ENCODE measurements at places on chromosomes 13 and 19. TPM values are rescaled to one million over a fixed set of nuclear protein-coding genes. Genes with fewer than 3 reads are reported as not detected.

GRCh38 chr19:19101540-19101939 is 36.7 kb downstream of the TMEM161A start:
- no peak for DNase-seq

DNA sequence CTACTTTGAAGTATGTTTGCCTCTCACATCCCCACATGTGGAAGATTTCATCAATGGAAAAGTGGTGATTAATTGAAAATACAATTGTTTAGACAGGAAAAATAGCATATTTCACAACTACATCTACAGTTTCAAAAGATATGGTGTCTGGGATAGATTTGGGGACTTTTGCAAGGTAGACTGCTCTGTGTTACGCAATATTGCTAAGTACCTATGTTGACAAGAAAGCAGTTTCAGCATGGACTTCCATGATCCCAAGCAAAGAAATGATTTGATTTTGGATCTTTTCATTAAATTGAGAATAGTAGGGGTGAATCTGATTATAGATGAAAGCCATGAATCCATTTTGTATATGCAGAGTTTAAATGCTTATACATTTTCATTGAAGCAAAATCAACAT is 10.5 kb downstream of the ZNF160 start:
- DNase-seq: no peak

DNA sequence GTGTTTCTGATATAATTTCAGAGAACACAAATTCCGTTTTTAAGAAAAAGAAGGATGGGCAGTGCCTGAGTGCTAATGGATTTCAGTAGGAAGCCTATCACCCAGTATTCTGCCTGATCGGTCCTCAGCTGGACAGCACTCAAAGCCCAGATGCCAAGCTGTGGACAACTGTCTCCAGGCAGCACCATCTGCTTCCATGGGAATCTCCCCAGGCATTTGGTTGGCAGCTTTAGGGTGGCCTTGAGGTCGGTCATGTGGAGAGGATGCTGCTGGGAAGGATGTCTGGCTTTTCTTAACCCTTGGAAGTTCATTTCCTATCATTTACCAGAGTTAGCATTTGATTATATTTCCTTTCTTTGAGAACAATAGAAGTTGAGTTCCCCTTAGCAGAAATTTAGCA is 311.7 kb downstream of the TBC1D4 start:
- no peak for DNase-seq

The PCDH9 gene
- total RNA-seq: 19.0 TPM

- no peak for DNase-seq
Observed at GRCh38 chr19:15937771-15938170, 3.4 kb upstream of the CYP4F11 start.

Data from ureter (tissue), 1 donor.